GM23248 (cell line): ENCODE measurements at places on chromosomes 5 and 9. TPM values are rescaled to one million over a fixed set of nuclear protein-coding genes. Genes with fewer than 3 reads are reported as not detected.

DNA sequence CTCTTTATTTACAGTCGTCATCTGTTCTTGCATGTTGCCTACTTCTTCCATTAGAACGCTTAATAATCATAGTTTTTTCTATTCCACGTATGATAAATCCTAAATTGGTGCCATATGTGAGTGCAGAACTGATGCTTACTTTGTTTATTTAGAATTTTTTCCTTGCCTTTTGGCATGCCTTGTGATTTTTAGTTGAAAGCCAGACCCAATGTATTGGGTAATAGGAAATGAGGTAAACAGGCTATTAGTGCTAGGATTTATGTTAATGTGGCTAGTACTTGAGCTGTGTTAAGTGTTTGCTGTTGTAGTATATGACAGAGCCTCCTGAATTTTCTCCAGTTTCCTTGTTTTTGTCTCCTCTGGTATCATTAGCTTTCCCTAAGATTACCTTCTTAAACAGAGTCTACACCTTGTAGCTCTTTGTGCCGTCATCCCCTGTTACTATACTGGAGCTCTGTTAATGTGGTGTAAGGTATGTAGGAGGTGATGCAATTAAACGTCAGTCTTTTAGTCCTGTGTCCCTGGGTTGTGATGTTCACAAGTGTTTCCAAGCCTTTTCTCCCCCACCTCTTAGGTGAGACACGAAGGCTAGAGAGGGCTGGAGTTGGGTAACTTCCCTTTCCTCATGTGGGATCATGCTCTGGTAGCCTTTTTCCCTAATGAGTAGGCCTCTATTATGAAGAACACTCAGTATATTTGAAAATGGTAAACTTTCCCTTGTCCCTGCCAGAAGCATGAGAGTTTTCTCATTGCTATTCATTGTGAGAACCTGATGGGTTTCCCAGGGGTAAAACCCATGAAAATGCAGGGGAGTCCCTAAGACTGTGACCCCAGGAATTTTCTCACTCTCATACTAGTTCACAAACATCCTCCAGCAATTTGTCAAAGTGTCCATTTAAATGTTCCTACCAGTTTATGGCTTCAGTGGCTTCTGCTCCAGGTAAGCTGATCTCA, 21.2 kb downstream of the SPATA31D3 start:
- H3K36me3 ChIP-seq: no peaks in the 10 kb centered on the region
- no peak overlapping the region for H3K27ac ChIP-seq
- no peak overlapping the region for H3K4me3 ChIP-seq
- H3K4me1 ChIP-seq: 0 out of 2 replicates have a peak, but pooled peaks cover 8% of the 10 kb centered on the region

DNA sequence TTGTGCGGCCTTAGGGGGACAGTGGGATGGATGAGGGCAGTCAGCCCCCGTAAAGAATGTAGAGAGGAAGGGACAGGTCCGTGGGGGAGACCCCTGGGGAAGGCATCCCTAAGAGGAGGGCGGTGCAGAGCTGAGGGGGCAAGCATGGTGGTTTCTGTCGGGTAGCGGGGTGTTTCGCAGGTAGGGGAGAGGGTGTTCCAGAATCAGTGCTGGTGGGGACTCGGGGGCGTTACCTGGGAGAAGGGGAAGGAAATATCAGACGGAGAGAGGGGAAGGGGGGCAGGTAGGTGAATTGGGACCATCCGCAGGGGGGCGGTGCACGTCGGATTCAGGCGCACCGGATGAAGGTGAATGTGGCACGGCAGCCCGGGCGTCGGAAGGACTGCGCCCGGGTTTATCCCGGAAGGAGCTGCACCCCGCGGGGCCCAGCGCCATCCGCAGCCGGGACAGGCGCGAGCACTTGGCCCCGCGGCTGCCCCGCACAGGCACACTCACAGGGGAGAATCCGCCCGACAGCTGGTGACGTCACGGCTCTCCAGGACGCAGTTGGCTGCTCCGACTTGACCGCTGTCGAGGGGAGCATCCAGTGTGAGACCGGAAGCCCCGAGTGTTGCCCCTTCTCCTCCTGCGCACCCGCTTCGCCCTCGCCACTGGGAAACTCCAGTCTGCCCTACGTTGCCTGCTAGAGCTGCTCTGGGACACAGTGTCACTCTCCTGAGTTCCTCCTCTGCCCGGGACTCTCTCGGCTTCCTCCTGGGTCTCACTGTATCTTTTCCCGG, 1.3 kb downstream of the CD72 start:
- H3K36me3 ChIP-seq: no peaks in the 10 kb centered on the region
- H3K27ac ChIP-seq: no peak overlapping the region
- DNase-seq: peak; percentile 79
- no peaks in the 10 kb centered on the region for H3K27me3 ChIP-seq
- peak overlapping the region; percentile 65 for H3K4me3 ChIP-seq
- H3K4me1 ChIP-seq: no peaks in the 10 kb centered on the region

DNA sequence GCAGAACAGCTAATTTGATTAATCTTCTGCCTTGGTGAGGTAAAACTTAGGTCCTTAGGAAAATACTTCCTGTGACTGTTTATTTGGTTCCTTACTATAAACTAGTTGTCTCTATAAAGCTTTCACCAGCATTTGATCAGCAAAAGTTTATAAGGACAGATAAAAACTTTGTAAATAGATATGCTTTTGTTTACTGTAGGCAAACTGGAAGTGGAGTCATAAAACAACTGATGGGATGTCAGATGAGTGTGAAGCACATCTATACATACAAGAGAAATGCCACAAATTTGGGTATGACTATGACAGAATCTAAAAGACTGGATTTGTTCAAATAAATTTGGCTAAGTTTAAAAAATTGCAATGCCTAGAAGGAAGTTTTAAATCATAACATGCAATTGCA, 5.5 kb downstream of the PTGER4 start:
- no peak for DNase-seq
- H3K36me3 ChIP-seq: no peaks in the 10 kb centered on the region
- H3K27me3 ChIP-seq: peaks cover 11% of the 10 kb centered on the region
- H3K27ac ChIP-seq: no peak overlapping the region

DNA sequence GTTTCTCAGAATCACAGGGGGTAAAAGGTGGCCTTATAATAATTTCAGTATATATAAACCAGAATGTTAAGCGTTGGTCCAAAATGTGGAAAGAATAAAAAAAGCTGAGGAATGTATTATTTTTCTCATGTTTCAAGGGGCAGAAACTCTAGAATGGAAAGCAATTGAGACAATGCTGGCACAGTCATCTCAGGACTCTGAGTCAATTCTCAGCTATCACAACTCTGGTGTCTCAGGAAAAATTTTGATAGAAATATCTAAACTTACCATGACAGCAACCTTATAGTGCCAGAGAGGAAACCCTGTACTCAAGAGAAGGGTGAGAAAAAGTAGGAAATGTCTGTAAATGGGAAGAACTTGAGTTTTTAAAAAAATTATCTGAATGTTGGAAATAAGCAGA, 1189.4 kb upstream of the NUDT12 start:
- DNase-seq: no peak
- H3K27me3 ChIP-seq: no peaks in the 10 kb centered on the region
- no peaks in the 10 kb centered on the region for H3K4me1 ChIP-seq
- H3K36me3 ChIP-seq: no peaks in the 10 kb centered on the region
- H3K27ac ChIP-seq: no peak overlapping the region

DNA sequence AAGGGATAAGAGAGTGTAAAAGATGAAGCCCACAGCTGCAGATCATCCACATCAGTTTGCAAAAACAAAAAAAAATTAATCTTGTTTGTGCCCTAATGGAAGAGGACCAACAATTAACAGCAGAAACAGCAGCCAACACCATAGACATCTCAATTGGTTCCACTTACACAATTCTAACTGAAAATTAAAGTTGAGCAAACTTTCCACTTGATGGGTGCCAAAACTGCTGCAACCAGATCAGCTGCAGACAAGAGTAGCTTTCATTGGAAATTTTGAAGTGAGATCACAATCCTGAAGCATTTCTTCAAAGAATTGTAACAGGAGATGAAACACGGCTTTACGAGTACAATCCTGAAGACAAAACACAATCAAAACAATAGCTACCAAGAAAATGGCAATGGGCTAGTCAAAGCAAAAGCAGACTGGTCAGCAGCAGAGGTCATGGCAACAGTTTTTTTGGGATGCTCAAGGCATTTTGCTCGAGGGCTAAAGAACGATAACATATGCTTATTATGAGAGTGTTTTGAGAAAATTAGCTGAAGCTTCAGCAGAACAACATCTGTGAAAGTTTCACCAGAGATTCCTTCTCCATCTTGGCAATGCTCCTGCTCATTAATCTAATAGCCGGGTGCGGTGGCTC, 4.1 kb upstream of the RBM27 start:
- no peak overlapping the region for H3K27ac ChIP-seq
- H3K27me3 ChIP-seq: no peaks in the 10 kb centered on the region
- H3K4me3 ChIP-seq: no peak overlapping the region

- no peak overlapping the region for H3K4me3 ChIP-seq
- H3K4me1 ChIP-seq: peaks cover 14% of the 10 kb centered on the region; the same call in 1 of the 2 replicates
- no peak overlapping the region for H3K27ac ChIP-seq
- no peaks in the 10 kb centered on the region for H3K36me3 ChIP-seq
- DNase-seq: no peak
These were observed 2.5 kb upstream of the RABL6 start for GRCh38 chr9:136805207-136805740.

GRCh38 chr9:92661743-92662142, 8.2 kb downstream of the IPPK start:
- H3K4me1 ChIP-seq: peaks cover 23% of the 10 kb centered on the region
- H3K4me3 ChIP-seq: no peak overlapping the region
- no peak overlapping the region for H3K27ac ChIP-seq
- peaks cover 4% of the 10 kb centered on the region; the same call in 1 of the 2 replicates for H3K36me3 ChIP-seq
- no peak for DNase-seq

DNA sequence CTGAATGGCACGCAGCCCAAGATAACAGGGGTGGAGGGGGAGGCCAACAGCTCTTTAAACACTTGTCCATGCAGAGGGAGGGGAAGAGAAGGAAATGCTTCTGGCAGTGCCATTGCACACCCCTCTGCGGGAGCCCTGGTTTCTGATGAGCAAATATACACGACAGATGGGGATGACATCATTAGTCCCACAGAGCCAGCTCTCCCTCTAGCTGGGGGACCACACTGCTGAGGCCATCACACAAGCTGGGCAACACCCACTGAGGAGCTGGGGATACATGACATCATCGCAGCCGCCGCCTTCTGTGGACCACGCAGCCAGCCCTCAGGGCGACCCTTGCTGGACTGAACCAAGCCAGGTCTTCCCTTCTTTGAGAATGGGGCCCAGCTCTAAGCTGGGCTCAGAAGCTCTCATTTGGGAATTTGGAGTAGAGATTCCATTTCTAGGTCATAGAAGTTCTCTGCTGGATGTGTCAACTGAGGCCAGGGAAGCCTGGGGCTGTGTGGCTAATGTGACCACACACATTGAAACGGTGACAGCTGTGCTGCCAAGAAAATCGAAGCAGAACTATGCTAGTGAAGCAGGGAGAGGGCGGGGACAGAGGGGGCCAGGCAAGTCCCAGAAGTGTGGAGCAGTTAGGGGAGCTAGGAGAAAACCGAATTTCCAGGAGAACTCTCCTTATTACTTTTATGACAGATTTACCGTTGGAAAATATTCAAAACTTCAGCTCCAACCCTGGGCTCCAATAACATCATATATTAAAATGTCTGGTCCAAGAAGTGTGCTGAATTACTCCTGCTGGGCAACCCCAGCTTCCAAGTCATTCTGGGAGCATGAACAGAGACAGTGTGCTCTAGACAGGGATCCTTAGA, 79.5 kb downstream of the PRRT1B start:
- H3K4me3 ChIP-seq: no peak overlapping the region
- H3K4me1 ChIP-seq: peaks cover 7% of the 10 kb centered on the region; the same call in 1 of the 2 replicates
- H3K27me3 ChIP-seq: no peaks in the 10 kb centered on the region
- H3K27ac ChIP-seq: no peak overlapping the region
- no peaks in the 10 kb centered on the region for H3K36me3 ChIP-seq

DNA sequence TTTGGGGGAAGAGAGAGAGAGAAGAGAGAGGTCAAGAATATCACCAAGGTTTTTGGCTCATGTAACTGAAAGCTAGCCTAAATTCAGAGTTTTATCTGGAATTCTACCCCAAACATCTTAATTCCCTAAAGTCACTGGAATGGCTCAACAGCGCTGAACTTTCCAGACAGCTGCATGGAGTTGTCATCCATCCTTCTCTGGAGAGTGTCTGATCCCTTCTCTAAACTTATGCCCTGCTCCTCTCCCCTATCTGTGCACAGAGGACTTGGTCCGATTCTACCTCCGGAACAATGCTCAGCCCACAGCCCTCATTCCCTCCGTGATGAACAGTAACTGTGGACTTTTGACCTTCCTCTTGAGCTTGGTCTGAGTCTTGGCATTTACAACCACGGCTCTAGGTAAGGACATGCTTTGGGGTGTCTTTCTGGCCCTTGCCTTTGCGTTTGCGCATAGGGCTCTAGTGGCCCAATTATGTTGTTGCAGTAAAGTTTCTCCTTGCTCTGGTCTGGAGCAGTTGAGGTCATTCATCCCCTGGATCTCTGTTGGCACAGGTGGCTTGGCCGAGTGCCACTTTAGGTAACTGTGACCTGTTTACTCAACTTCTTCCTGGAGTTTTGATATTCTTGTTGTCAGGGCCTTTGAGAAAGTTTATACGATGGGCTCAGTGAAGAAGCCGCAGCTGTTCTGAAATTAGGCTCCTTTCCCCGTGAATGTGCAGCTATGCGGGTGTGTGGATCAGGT, 18.3 kb upstream of the CD180 start:
- no peak for DNase-seq
- H3K4me3 ChIP-seq: no peak overlapping the region
- H3K27me3 ChIP-seq: no peaks in the 10 kb centered on the region
- H3K4me1 ChIP-seq: peaks cover 5% of the 10 kb centered on the region; the same call in 1 of the 2 replicates

Gene SMIM33
- not detected in 2 replicates for total RNA-seq

Gene ECSCR
- total RNA-seq: not detected in 2 replicates

Gene GFM2
- 35.9 and 42.2 TPM in 2 replicates for total RNA-seq

Gene CAMK2A
- total RNA-seq: 0.43 and 0.51 TPM in 2 replicates

Gene LECT2
- total RNA-seq: 0.32 TPM in 1 of 2 replicates, not detected in the other

Gene PHYKPL
- 12.1 and 28.9 TPM in 2 replicates for total RNA-seq
